NCI-H2107 (cell line): ENCODE measurements at places on chromosomes 11 and 22.

GRCh38 chr11:10866893-10867331, 9.1 kb upstream of the ZBED5 start:
- DNase-seq = no peak

GRCh38 chr11:90846628-90847027, 623.8 kb upstream of the CHORDC1 start:
- DNase-seq = no peak

DNA sequence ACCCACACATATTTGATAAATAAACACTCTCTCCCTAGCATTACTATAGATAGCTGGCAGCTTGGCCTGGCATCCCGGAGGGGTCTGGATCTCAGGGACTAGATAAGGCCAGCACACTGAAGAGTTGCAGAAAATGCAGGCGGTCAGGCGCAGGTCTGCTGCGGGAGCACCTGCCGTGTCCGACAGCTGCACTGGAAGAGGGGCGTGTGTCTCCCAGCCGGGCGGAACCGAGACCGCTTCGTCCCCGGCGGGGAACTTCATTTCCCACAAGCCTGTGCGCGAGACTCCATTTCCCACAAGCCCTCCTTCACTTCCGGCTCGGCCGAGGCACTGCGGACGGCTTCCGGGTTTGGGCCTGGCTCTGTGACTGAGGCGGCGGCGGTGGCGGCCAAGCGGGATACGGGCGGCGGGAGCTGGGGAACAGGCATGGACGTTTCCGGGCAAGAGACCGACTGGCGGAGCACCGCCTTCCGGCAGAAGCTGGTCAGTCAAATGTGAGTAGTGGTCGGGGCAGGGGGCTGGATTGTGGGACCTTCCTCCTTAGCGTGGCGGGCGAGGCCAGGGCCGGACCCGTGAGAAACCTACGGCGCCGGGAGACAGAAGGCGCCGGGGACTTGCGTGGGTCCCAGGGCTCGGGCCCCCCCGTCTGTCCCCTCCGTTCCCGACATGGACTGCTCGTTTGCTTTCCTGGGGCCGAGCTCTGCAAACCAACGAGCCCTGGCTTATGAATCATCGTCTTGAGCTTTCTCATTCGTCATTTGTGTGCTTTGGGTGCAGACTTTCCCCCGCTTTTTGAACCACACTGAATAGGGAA, at the start of gene MED15:
MED15 (plus strand) TSS at position 358 of the 814 bp plus-strand sequence; CDS start at position 427, 69 bp downstream.
- peak; percentile 70 for DNase-seq

GRCh38 chr11:925496-926301, at the start of gene AP2A2:
AP2A2 (plus strand) TSS chr11:925870; CDS start chr11:926022, 152 bp downstream.
- peak; percentile 89 for DNase-seq

DNA sequence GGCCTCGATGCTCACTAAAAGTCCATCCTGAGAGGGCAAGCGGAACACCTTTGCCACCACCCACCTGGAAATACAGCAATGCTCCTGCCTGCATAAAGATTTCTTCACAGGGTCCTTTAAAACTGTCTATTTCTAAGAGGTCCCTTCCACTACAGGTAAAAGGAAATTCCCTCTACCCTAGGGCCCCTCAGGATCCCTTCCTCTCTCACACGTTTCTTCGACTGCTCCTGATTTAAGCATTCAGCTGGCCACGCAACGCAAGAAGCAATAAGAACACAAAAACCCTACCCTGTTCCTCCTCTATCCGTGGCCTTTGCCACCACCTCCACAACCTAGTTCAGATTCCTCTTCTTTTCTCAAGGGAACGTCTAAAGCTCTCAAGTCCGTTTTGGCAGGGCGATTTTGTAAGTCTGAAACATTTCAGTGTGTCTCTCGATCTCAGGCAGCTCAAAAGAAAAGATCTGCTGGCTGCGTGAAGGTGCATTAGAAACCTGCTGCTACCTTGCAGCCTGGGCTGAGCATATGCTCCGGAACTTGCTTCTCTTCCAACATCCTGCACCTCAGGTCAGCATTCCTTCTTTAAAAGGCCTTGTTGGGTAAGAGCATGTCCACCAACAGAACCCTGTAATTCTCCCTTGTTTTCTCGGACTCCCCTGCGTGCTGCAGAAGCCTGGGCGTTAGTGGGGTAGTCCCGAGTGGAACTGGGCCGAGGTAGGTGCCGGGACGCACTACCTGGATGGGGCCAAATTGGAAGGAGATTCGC, 1.6 kb downstream of the LGR4 start:
- no peak for DNase-seq

DNA sequence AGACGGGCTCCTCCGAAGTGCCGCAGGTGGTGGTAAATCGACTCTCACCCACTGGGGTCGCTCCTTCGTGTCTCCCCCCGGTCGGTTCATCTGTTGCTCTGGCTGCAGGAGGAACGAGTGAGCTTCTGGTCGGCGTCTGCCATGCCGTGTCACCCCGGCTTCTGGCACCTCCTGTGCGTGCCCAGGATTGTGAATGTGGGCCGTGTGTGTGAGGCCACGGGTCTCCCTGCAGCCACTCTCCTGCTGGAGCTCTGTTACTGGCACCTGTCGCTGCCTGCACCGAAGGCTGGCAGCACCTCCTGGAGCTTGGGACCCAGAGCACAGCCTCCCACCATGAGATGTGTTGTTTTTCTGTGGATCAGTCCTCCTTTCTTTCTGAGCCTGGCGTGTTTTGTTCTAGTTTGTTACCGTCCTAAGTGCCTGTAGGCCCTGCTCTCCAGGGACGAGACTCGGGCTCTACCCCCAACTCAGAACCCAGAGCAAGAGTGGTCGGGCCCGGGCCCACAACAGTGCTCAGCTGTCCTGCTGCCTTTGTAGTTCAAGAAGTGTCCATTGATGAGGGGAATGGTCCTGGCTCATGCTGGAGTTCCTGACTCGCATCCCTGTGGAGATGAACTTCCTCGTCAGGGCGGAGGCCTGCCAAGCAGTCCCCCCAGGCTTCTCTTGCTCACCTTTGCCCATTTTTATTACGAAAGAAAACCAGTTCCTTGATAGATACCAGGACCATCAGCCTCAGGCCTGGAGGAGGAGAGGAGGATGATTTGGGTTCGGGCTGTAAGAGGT, 66.6 kb downstream of the MED15 start:
- DNase-seq = no peak

DNA sequence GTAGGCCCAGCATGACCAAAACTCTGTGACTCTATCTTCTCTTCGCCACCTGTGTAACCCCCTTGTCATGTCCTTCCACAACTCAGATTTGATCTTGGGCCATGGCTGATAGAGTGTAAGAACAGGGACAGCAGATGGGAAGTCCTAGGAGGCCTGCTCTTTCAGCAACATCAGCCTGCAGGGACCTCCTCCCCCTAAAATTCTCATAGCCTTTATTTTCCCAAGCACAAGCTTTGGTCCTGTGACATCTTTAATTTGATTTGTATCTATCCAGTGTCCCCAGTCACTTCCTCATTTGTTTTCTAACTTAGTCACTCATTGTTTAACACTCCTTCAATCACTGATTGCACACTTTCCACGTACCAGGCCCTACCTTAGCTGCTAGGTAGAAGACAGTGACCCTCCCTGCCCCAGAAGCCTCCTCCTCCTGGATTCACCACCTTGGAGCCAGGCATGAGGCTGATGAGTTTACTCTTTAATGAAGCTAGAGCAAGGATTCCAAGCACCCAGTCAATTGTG, 5.3 kb downstream of the UBQLN3 start:
- no peak for DNase-seq

DNA sequence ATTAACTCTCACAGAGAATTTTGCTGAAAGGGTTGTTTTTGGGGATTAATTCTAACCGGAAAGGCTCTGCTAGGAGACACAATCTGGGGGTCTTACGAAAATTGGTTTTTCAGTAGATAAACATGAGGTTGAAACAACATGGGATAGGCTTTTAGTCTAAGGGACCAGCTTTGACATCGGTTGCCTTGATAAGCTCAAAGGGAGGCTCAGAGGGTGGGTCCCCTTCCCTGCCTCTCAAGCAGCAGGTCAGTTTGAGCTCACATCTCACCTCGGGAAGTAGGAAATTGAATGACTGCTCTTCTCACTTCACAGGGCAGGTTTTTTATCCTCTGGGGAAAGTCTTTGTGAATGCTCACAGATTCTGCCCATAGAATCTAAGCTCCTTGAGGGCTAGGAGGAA, 70.2 kb upstream of the KIRREL3 start:
- DNase-seq = no peak

DNA sequence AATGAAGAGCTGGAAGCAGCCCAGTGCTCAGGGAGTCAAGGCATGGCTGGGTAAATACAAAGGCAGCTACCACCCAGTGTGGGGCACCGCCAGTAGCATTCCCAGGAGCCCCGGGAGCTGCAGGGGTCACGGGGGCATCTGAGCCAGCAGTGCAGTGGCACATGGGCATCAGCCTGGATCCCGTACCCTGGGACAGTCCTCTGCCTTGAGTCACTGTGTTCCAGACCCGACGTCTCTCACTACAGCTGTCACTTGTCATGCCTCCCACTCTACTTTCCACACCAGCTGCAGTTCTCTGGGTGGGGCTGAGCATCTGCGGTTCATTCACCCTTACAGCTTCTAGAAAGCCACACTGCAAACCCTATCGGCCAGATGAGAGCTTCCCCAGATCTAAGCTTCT, 29.6 kb downstream of the DHCR7 start:
- no peak for DNase-seq

DNA sequence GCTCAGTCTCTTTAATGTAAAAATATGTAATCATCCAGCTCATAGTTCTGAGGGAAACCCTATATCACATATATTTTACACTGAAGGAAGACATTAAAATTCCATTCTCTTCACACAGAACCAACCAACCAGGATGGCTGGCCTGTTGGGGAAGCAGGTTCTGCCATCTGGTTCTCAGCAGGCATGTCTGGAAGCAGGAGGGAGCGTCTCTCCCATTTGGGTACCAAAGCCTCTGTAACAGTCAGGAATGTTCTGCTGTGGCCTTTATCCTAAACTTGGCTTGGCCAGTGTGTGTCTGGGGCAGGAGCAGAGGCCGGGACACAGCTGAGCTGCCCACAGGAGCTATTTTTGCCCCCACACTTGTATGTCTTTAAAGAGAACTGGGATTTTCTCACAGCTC, 29.2 kb downstream of the SGSM3 start:
- DNase-seq = no peak

DNA sequence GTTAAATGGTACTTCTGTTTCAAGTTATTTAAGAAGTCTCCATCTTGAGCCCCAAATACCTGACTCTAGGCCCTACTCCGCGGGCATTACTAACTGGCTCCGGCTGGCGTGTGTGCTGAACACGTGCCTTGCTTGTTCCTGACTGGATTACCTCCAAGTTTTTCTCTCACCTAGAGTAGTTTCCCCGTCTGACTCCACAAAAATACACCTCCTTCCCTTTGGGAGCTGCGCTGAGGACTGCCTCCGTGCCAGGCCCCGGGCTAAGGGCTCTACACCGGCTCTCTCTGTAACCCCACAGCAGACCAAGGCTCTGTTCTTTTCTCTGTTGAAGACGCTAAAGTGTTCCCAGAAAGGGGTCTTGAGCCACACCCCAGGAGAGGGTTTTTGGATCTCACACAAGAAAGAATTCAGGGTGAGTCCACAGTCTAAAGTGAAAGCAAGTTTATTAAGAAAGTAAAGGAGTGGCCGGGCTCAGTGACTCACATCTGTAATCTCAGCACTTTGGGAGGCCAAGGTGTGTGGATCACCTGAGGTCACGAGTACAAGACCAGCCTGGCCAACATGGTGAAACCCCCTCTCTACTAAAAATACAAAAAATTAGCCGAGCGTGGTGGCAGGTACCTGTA, 61.8 kb downstream of the ANO1 start:
- DNase-seq = no peak

GRCh38 chr22:27032091-27032761, 374.8 kb downstream of the MIAT start:
- DNase-seq = no peak

- DNase-seq = no peak
Measured at GRCh38 chr11:62105667-62106191, 18.1 kb upstream of the INCENP start.

DNA sequence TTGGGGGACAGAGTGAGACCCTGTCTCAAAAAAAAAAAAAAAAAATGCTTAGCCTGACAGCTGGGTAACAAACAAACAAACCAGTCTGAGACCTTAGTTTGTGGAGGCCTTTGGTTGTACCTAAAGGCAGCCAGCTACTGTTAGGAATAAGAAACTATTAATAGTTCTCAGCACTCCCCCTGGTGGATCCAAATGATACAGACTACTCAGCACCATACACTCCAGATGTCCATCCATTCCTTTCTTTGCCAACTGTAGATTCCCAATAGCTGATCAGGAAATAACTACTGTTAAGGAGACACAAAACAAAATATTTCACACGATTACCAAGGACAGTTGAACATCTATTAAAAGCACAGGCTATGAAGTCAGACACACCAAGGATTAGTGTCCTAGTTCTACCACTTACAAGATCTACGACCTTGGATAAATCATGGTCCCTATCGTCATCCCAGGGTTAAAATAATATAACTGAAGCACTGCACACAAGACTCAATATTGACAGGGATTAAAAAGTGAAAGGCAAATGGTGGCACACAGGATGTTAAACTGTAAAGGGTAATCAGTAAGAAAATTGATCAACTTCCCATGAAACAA, 17.2 kb downstream of the CLDN25 start:
- DNase-seq = peak; percentile 8

DNA sequence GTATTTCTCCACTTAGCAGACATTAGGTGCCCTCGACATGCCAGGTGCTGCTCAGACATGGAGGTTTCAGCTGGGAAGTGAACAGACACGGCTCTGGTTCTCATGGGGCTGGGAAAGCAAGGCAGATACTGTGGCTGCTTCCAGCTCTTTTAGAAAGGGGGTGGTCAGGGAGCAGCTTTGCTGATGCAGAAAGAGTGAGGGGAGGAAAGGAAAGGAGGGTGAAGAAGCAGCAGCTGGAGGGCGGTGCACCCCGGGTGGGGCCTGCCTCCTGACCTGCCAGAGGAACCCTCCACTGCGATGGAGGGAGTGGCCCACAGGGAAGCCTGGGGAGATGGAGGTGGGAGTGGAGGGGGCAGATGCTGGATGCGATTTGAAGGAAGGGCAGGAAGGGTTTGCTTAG, 76.8 kb downstream of the MORC2 start:
- no peak for DNase-seq

DNA sequence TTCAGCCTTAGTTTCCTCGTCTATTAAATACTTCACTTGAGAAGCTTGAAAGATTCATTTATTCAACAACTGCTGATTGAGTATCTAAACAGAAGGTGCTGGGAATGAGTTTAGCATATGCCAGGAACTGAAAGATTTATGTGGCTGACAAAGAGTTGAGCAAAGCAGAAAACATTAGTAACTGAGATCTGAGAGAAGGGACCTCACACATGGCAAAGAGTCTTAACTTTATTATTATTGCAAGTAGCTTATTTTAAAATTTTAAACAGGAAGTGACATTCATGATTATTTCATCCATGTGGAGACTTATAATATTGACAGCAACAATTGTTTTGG, 133.6 kb downstream of the CASP12 start:
- DNase-seq = no peak

DNA sequence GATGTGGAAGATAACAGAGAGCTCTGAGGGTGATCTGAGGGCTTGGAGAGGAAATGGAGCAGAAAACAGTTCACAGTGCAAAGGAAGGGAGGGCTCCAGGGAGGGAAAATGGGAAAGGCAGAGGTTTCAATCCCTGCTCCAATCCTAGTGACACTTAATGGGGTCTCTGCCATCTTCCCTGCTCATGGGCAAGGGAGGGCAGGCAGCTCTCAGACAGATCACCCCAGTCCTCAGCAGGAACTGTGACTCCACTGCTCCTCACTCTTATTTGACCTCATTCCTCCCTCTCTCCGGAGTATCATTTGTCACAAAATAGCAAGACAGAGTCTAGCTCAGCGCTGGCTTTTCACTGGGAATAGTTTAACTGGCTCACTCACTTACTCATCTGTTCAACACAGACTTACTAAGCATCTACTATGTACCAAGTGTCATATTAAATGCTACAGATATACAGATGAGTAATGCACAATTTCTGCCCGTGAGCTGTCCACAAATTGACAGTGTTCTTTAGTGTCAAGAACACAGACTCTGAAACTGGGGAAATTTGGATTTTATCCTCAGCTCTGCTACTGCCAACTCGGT, 817.4 kb downstream of the OPCML start:
- no peak for DNase-seq
